ENCODE measurements at places on chromosomes 7 and 10.

DNA sequence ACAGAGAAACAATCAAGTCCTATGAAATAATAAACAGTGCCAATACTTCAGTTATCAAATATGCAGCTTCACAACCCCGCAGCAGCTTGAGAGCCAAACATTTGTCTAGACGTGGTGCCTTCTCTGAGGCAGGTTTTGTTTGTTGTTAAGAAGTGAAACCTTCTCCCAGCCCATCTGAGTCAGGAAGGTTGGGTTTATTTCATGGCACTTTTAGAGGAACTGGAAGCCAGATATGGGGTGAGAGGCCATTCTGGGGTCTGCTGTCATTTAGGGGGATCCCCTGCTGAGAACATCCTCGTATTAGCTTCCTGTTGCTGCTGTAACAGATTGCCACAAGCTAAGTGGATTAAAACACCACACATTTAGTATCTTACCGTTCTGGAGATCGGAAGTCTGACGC, 113.6 kb downstream of the GRK5 start:
- DNase-seq = no peak

- DNase-seq = no peak
Observed at GRCh38 chr10:9819756-9820494, 1197.7 kb upstream of the CELF2 start.

- DNase-seq = no peak
Observed at GRCh38 chr7:131836733-131837132, 280.3 kb upstream of the PODXL start.

DNA sequence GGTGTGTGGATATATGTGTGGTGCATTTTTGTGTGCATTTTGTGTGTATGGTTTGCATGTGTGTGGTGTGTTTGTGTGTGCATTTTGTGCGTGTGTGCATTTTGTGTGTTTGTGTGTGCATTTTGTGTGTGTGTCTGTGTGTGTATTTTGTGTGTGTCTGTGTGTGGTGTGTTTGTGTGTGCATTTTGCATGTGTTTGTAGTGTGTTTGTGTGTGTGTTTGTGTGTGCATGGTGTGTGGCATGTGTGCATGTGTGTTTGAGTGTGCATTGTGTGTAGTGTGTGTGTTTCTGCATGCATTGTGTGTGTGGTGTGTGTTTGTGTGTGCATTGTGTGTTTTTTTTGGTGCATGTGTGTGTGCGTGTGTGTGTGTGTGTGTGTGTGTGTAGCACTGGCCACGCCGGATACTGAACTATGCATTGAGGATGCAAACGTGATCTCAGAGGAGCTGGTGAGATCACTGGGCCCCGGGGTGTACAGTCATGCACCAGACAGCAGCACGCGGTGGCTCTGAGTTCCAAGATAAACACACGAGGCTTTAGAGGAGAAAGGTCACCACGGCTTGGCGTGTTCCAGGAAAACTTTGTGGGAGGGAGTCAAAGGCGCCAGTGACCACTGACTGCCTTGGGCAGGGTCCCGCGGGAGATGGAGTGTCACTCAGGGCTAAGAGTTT, 106.6 kb upstream of the SHH start:
- DNase-seq = no peak

GRCh38 chr10:46543466-46544377, 12.7 kb downstream of the GPRIN2 start:
- DNase-seq = no peak

- DNase-seq = no peak
Observed at GRCh38 chr10:128123846-128124245, 2.4 kb downstream of the MKI67 start.

DNA sequence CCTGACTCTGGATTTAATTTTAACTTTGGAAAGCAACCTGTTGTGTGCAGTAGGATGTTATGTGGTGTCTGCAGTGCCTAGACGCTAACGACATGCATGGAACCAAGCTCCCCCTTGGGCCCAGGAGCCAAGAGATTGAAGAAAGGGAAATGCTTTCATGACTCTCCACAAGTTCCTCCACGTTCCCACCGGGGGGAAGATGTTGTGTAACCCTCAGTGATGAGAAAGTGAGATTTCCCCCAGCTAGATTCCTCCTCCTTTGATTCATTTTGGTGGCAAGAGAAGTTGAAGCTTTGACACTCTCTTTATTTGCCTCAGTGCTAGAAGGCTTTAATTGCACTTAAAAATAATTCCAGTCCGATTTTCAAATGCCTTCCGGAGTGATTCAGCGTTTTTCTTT, 157.9 kb upstream of the INSYN2A start:
- no peak for DNase-seq

GRCh38 chr10:32253276-32253675, 93.7 kb downstream of the EPC1 start:
- peak; percentile 16 for DNase-seq

DNA sequence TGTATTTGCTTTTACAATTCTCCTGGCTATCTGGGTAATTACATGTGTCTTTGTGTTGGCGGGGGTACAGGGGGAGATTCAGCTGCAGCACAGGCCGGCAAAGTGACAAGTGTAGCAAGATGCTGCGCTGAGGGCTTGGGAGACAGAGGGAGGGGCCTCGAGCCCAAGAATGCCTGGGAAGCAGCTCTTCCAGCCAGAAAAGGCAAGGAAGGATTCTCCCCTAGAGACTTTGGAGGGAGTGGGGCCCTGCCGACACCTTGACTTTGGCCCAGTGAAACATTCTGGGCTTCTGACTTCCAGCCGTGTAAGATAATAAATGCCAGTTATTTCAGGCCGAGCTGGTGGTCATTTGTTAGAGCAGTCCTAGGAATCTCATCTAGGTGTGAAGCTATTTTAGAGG, 7.2 kb upstream of the REPIN1 start:
- no peak for DNase-seq

DNA sequence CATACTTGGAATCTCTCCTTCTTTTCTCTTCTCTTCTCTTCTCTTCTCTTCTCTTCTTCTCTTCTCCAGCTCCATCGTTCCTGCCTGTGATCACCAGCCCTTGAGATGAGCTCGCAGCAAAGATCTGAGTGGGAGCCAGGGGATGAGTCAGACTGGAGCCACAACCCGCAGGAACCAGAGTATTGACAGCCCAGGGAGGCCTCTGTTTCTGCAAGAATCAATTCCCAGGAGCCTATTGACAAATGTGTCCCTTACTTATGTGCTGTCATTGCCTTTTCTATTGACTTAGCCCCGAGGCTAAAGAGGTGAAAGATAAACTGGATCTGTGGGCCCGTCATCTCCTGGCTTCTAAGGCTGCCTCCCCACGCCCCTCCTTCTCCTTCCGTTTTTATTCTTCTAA, 13.1 kb upstream of the HABP2 start:
- DNase-seq = no peak

DNA sequence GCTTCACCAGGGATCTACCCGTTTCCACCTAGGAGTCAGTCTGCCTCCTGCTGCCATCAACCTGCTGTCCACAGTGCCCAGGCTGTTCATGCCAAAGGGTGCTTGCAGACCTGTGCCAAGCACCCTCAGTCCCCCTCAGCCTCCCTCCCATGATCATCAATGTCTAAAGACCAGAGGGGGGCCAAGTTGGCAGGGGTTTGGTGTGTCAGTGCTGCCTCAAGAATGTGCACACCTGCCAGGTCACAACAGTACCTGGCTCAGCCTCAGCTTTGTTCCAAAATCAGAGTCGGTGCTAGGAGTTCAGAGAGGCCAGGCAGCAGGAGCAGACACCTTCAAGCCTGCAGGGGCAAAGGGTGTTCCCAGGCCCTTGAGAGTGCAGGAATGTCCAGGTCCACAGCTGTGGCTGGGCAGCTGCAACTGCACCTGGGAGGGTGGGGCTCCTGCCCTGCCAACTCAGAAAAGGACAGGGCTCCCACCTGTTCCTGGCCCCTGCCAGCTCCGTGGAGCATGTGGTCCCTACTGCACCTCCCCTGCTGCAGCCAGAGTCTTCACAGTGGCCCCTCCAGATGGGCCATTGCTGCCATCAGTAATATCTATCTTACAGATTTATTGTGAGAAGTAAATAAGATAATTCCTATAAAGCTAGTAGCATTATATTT, 219.5 kb downstream of the POLR1F start:
- DNase-seq = no peak

DNA sequence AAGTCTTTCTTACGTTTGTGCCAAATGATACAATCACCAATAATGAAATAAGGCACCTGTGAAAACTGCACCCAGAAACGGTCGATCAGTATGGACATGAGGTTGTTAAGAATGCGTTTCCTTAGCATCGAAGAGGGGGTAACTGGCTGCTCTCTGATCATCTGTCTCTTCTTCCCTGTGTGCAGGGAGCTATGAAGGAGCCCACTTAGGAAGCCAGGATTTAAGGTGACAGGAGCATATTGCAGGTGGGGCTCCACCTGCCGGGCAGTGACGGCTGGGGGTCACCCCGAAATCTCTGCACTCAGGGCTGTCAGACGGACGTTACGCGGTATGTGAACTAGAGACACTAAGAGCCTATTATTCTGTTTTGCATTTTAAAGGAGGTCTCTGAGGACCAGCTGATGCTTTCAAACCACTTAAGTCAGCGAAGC, 64.5 kb downstream of the CARD11 start:
- DNase-seq = no peak

- no peak for DNase-seq
Observed at GRCh38 chr7:104156842-104157277, 51.0 kb downstream of the ORC5 start.

DNA sequence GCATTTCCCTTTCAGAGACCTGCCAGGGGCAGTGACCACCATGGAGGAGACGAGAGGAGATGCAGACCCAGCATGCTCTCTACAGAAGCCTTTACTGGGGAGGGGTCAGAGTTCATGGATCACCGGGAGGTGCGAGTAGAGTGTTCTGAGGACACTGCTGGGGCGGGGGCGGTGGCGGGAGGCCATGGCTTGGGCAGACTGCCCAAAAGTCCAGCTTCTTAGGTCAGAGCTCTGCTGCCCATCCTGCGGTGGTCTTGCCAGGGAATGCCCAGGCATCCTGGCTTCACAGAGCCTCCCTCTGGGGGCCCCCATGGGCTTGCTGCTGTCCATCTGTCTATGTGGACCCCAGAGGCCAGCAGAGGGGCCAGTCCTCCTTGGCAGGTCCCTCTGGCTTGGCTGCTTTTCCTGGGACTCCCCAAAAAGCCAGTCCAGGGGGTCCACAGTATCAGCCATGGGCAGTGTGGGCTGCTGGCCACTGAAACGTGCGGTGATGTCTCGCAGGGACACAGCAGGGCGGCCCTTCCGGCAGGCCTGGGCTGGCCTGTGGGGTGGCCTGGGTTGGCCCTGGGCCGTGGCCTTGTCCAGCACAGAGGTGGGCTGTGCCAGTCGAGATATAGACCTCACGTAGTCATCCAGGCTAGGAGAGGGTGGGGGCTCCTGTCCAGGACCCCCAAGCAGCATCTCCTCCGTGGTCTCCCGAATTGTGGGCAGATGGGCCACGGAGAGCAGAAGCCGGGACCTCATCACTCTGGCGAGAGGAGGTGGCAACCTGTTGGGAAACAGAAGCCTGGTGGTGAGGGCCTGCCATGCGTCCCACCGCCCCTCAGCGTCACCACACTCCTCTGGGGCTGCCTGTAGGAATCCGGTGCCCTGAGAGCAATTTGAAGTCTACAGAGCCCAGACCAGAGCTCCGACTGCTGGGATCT, 1.1 kb downstream of the DEPP1 start:
- DNase-seq = no peak

DNA sequence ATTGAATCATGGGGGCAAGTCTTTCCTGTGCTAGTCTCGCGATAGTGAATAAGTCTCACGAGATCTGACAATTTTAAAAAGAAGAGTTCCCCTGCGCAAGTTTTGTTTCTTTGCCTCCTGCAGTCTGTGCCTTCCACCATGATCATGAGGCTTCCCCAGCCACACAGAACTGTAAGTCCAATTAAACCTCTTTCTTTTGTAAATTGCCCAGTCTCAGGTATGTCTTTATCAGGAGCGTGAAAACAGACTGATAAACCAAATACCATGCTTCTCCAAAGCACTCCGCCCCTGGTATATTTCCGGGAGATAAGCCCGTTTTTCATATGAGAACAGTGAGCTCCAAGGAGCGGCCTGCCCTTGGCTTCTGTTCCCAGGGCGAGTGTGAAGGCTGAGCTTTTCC, 118.9 kb downstream of the EVX1 start:
- no peak for DNase-seq

DNA sequence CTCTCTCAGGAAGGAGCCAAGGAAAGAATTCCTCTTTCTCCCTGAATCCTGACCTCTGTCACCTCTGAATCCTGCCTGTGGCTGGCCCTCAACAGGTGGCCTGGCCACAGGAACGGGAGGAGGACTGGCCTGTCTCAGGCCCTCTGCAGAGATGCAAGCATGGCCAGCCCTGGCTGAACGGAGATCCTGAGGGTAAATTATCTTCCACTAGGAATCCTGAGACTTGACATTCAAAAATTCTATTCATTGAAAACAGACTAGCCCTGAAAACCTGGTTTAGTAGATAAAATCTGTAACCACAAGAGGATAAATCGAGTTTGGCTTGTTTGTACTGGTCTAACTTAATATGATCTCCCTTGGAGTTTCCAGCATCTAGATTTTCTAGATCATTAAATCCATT, 579.3 kb downstream of the LRMDA start:
- no peak for DNase-seq

- DNase-seq = no peak
Observed at GRCh38 chr7:93817004-93817403, 73.5 kb downstream of the TFPI2 start.

GRCh38 chr10:127570036-127570435, 20.9 kb downstream of the NPS start:
- DNase-seq = no peak

GRCh38 chr7:66138994-66139752, 24.5 kb downstream of the CRCP start:
- DNase-seq = no peak

GRCh38 chr7:47089068-47089417, 492.9 kb downstream of the TNS3 start:
- no peak for DNase-seq

- no peak for DNase-seq
Observed at GRCh38 chr7:24510759-24511158, 62.5 kb upstream of the PALS2 start.

- no peak for DNase-seq
Observed at GRCh38 chr7:121390617-121391016, 5.5 kb downstream of the FAM3C start.

DNA sequence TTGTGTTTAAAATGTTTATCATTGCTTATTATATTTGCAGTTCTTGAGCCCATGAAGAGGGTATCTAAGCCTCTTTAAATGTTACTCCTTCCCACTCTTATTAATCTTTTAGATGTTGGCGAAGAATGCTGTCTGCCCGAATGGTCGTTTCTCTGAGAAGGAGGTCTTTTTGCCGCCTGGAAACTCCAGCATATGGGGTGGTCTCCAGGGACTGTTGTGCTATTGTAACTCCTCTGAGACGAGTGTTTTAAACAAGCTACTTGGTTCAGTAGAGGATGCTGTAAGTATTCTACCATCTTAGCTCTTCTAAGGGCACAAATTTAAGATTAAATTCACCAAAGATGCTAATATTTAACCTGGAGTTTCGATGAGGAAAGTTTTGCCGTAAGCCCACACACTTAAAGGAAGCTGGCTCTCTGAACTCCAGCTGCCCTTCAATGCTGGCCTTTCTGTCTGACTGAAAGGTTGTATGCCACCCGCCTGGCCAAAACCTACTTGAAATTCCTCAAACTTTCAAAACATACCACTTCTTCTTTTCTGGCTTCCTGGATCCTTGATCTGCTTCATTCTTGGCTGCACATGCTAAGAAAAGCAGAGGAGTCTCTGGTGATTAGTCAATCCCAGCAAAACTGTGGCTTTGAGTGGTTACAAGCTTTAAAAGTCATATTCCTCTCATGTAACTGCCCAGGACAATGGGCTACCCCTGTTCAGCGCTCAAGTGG, 74.7 kb downstream of the ABCA13 start:
- DNase-seq = no peak

Data from stimulated activated CD4-positive, alpha-beta T cell treated with anti-CD3 and anti-CD28 coated beads, Interleukin-12 subunit alpha, Interleukin-12 subunit beta, amount 100 ng/mL, for 48 hours (primary cell).